ENCODE measurements at places on chromosomes 2 and 18.
A peak's percentile ranks its signal among the peaks of the same experiment; 100 is the strongest.

- no peak for DNase-seq
Measured at GRCh38 chr2:174648896-174649295, 51.3 kb upstream of the WIPF1 start.

DNA sequence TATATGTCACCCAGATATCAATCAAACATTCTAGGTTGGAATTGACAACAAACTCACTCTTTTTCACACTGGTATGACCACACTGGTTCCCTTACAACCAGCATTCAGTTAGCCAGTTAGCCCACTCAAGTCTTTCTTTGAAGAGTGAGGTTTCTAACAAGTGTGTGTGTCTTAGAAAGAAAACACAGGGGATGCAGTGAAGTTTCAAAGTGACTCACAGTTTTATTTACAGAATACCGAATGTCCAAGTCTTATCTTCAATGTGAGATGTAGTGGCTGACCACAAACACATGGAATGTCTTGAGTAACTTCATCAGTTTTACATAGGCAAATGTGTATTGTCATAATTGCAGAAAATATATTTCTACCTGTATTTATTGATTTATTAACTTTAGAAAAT is 274.7 kb upstream of the HNMT start:
- DNase-seq: no peak

- no peak for DNase-seq
Measured at GRCh38 chr2:110198016-110198415, 6.8 kb downstream of the NPHP1 start.

- no peak for DNase-seq
Measured at GRCh38 chr18:12692206-12692605, 10.3 kb downstream of the CEP76 start.

GRCh38 chr2:14148216-14148615 is 484.3 kb upstream of the LRATD1 start:
- DNase-seq: no peak

GRCh38 chr18:57915865-57916582 is 112.9 kb upstream of the ATP8B1 start:
- DNase-seq: peak; percentile 13

GRCh38 chr18:22563164-22563583 is 145.5 kb upstream of the CTAGE1 start:
- no peak for DNase-seq

- no peak for DNase-seq
Measured at GRCh38 chr18:55455938-55456337, 132.1 kb downstream of the TCF4 start.

DNA sequence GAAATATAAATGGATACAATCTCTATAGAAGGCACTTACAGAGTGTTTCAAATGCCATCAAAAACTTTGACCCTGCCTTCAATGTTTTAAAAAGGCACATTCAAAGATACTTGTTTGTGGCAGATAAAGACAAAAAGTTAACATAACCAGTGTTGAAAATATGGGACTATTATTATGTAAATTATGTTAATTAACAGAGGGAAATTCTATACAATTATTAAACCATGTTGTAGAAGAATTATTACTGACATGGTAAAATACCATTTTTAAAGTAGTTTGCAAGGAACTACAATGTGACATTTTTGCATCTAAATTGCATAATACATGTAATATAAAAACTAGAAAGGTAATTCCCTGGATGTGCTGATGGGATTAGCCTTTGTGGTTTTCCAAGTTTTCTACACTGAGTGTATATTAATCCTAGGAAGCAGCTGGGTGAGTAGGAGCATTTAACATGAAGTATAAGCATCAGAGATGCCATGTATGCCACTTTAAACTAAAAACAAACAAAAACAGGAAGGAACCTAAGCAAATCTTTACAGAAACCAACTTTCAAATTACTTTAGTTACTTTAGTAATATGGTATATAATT is 21.7 kb downstream of the MIB1 start:
- no peak for DNase-seq

DNA sequence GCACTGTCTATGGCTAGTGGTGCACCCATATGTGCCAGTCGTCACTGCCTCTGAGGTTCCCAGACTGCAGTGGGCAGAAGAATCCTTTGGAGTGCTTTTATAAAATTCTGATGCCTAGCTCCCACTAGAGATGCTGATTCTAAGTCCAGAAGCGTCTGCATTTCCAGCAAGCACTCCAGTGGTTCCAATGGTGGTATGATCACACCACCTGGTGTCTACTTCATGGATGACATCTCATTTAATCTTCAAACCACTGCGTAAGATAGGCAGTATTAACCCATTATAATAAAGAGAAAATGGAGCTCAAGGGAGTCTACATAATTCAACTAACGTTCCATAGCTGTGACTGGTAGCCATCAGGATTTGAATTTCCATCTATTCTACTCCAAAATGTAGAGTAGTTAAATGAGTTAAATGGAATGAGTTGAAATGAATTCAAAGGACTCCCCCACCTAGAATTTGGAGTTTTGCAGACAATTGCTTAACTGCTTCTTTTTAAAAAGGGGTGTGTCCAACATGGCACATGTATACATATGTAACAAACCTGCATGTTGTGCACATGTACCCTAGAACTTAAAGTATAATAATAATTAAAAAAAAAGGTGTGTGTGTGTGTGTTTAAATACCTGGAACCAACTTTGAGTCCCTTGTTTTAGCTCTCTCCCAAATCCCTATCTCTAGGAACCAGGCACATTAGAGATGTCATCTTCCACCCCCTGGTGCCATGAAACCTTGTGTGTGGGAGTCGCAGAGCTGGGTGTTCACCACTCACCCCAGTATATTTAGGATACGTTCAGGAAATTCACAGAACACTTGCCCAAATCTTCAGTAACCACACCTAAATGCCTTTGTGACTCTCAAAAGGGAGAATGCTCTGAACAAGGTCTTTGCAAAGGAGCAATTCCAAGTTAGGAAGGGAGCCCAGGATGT is 14.1 kb downstream of the LAMA3 start:
- no peak for DNase-seq
